ENCODE measurements at places on chromosomes 3 and 15.
A peak's percentile ranks its signal among the peaks of the same experiment; 100 is the strongest.

DNA sequence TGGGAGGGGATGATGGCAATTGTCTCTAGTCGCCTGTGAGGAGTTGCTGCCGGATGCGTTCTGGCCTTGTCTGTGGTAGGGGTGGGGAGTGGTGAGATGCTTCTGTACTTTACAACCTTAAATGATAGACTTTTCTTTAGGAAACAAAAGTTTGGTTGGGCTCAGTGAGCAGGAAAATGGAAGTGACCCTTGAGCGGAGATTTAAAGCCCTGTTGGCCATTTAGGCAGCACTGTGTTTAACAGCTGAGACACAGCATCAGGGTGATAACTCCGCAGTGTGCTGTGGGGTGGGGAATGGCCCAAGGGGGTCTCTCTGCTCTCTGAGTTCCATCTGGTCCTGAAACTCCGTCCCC lies 36.6 kb downstream of the SPSB4 start:
- no peak for DNase-seq

DNA sequence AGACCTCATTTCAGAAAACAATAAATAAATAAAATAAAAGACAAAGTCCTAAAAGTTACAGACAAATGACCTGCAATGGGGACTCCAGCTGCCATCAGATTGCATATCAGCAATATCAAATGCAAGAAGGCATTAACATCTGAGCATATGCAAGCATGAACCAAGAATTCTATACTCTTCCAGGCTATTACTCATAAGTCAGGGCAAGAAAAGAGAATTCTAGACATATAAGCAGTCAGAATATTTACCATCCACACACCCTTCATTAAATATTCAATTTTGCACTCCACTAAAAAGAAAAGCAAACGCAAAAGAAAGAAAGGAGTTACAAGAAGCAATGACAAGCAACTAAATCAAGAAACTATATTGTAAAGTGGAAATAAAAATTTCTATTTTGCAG lies 21.1 kb downstream of the PLA2G4F start:
- DNase-seq = no peak

DNA sequence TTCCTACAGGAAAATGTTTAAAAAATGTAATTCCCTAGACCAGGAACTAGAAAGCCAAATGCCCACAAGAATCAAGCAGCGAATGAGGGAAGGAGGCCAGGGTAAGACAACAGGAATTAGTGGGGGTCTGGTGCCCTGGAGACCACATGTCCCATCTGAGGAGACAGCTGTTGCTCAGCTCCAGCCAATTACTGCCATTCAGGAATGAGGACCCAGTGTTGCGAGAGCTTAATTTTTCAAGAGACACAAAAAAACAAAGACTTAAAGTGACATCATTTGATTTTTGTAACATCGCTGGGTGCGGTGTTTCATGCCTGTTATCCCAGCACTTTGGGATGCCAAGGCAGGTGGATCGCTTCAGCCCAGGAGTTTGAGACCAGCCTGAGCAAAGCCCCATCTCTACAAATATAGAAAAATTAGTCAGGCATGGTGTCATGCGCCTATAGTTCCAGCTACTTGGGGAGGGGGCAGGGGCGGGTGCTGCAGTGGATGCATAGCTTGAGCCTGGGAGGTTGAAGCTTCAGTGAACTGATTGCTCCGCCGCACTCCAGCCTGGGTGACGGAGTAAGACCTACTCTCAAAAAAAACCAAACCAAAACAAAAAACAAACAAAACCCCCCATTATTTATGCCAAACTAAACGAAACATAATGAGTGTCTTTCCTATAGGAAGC lies 52.8 kb upstream of the LRIG1 start:
- no peak for DNase-seq

DNA sequence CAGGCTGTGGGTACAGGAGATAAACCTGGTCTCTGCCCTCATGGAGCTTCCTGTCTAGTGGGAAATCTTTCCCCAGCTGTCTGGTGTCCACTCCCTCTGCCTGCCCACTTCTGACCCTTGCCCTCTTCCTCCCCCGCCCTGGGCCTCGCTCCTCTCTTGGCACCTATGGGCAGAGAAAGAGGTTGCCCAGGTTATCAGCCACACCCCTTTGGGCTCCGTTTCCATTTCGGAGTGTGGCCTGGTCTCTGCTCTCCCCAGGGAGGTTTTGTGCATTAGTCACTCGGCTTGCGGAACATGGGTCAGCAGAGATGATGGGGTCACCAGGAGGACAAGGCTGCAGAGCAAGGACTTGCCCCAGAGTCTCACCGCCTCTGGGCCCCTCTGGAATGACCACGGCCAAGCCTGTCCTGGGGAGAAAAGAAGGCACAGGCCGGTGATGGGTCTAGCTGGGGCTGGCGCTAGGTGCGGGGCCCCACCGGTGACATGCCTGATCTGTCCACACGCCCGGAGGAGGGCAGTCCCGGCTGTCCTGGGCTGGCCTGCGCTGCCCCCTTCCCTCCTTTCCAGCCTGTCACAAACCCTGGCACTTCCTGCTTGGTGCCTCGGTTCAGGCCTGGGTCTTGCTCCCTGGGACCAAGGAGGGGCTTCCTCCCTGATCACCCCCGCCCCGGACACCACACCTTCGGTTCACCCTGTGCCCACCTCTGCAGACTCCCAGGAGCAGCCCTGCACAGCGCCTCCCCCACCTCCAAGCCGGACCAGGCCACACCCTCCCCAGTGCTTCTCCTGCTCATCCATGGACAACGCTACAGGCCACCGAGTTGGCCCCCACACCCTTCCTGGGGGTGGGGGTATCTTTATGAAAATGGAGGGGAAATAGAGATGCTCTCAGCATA lies 35.6 kb upstream of the MUC4 start:
- peak; percentile 78 for DNase-seq

DNA sequence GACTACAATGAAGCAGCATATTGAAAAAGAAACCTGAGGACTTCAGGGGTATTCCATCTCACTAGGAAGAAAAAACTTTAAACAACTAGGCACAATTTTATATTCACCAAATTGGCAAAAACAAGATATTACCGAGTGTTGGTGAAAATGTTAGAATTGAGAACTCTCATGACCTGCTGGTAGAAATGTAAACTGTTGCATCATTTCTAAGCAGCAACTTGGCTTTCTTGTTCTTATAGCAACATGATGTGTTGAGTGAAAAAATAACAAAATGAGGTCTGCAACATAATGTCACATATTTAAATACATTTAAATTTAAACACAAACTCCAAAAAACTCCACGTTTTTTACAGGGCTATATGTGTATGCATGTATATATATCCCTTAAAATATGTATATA lies 59.0 kb upstream of the SPPL2A start:
- no peak for DNase-seq

GRCh38 chr3:55426486-55426885 lies 60.6 kb downstream of the WNT5A start:
- DNase-seq = peak; percentile 72

DNA sequence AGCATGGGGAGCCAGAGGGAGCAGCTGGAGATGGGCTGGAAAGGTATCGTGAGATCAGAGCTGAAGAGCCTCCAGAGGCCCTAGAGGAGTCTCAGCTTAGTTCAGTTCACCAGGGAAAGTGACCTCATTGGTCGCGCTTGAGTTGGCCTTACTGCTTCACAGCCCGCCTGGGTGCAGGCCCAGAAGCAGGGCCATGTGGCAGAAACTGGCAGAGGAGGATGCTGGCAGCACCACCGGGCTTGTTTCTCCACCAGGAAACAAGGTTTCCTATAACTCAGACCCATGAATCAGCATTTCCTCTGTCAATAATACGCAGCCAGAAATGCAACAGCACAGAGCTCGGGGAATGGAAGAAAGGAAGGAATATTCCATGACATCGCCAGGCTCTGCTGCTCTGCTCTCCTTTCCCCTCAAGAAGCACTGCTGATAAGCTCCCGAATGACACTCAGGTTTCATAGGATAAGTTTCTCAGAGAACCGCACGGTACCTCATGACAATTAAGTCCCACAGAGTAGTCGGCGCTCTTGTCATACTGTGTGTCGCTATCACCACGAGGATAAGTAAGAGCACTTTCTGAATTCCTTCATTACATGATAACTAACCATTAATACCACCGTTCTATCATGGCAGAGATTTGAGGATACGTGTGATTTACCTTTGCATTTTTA lies 147.1 kb upstream of the LPP start:
- no peak for DNase-seq

DNA sequence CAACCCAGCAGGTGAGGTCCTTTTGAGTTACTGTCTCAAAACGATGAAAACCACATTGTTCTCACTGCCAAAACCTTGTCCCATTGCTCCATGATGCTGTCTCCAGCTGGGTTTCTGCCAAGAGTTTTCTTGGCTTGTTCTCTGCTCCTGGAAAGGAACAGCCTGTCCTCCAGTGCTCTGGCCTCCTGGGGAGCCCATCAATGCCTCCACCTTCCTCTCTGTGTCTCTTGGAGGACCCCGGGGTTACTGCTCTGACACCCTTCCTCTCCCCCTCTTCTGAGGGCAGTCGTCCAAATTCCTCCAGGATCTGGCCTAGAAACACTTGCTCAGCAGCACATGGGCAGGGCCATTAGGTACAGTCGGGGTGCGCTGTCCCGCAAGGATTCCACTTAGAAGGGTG lies 63.9 kb upstream of the RGMA start:
- no peak for DNase-seq

GRCh38 chr3:110741891-110742290 lies 329.7 kb upstream of the NECTIN3 start:
- DNase-seq = no peak

DNA sequence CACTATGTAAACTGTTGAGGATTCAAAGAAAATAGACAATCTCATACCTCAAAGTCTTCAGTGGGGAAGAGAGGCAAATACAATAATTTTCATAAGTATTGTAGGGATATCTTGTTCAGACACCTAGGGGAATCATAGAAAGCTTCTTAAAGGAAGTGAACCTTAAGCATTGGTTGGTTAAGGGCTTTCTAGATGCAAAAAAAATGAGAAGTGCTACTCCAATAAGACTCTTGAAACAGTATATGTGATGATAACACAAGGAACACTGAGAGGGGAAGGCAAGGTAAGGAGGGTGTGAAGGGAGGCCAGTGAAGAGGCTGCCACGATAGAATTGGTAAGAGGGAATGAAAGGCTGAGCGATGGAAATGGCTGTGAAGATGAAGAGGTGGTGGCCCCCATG lies 104.1 kb downstream of the TPRG1 start:
- DNase-seq = no peak

DNA sequence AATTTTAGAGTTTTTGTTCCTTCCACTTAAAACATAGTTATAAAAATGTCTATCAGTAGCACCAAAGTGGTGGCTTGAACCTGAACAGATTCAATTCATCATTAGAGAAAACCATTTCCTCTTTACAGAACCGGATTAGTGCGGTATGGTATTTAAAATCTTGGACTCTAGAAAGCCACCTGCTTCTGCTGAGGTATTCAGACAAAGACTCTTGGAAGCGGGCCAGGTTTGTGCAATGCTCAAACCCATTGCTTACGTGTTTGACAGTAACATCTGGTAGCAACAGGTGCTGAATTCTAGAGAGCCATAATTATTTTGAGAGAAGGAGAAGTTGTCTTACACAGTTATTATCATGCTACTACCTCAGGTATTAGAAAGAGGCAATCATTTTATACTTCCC lies 290.5 kb downstream of the NAALADL2 start:
- DNase-seq = no peak

- no peak for DNase-seq
Observed at GRCh38 chr3:62167566-62168262, 205.6 kb downstream of the FEZF2 start.

- peak; percentile 91 for DNase-seq
Observed at GRCh38 chr15:101187820-101188636, 63.8 kb downstream of the CHSY1 start.

DNA sequence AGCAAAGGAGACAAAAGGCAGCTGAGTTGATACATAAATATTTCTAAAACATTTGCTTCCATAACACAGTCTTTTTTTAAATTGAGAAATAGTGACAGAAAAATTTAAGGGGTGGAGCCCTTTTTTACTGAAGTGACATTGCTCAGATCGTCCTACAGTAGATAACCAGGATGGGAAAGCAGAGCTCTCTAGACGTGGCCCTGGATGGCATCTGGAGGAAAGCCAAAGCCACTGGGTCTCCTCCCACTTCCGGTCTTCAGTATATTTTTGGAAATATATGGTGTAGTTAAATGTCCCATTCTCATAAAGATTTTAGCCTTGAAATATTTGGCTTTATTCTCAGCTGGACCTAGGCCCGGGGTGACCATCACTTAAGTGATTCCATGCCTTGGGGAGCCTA lies 326.1 kb downstream of the ZNF621 start:
- DNase-seq = no peak

GRCh38 chr3:30625541-30626438 lies 19.4 kb downstream of the TGFBR2 start:
- DNase-seq = peak; percentile 84

GRCh38 chr3:174659511-174659910 lies 199.6 kb upstream of the NAALADL2 start:
- no peak for DNase-seq

DNA sequence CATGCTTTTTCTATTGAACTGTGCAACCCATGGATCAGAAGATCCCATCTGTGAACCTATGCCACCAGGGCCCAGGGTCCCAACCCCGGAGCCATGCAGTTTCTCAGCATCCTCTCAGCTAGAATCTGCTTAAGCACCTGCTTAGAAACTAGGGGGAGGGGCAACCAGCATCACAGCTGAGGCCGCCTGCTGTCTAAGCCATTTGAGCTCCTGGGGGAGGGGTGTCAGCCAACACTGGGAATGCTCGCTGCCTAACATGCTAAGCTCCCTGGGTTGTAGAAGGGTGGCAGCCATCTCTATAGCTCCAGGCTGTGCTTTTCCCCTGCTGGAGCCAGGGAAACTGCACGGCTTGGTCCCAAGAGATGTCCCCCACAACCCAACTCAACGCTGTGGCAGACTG lies 322.8 kb downstream of the EDEM1 start:
- no peak for DNase-seq

- DNase-seq = no peak
Observed at GRCh38 chr3:100252001-100252400, 8.8 kb upstream of the TBC1D23 start.

DNA sequence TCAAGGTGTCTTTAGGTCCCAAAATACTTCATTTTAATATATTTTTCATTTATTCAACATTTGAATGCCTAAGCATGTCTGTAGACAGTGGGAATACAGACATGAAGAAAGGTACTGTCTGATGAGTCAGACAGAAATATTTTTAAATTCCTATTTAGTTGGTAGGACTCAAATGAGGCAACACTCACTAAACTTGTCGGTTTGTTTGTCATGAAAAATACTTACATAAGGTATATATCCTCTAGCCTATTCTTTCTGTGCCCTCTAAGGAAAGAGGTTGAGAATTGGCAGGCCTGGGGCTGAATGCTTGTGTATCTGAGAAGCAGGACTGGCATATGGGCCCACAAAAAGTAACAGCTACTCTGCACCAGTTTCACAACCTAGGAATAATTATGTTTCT lies 423.6 kb upstream of the MDFIC2 start:
- peak; percentile 6 for DNase-seq

- DNase-seq = no peak
Observed at GRCh38 chr15:89366656-89367393, 32.2 kb upstream of the POLG start.

Data from EL (cell line).